ENCODE measurements at places on chromosomes 5 and 9.

DNA sequence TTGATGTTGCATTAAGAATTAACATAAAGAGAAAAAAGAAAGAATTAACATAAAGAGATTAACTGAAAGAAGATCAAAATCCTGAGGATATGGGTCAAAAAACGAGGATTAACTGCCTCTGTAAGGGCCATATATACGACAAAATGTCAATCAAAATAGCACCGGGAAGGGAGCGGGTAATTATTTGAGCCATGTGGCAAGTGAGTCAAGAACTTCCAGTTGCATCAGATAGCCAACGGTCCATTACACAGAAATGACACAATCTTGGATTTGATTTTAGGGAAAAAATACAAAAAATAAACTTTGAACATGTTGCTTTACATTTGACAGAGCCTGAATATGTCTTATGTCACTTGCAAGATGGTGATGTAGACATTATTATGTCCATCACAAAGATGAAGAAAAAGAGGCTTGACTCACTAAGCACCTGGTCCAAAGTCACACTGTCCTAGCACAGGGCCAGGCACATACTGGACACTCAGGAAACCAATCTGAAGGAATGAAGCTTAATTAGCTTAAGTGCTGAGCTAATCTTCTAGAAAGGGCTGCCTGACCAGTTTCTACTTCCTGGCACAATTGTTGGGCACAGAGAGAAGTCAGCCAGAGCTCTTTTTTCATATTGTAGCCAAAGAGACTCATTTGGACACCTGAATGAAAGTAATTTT, 273.2 kb upstream of the PAPPA start:
- DNase-seq = no peak

DNA sequence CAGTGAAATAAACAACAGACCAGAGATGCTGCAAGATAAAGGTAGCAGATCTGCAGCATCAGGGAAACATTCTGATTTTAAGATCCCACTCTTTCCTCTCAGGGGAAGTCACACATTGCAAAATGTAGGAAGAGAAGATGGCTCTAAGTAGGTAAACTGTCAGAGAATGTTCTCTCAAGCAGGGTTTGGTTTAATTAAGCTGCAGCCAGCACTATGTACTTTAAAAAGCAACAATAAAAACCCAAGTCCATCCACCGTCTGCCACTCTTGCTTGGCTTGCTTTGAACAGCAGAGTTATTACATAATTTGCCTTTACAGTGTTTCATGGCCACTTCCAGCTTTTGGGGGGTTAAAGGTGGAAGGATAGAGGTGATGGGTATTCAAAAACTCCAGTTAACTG, 343.2 kb upstream of the DAP start:
- no peak for DNase-seq

DNA sequence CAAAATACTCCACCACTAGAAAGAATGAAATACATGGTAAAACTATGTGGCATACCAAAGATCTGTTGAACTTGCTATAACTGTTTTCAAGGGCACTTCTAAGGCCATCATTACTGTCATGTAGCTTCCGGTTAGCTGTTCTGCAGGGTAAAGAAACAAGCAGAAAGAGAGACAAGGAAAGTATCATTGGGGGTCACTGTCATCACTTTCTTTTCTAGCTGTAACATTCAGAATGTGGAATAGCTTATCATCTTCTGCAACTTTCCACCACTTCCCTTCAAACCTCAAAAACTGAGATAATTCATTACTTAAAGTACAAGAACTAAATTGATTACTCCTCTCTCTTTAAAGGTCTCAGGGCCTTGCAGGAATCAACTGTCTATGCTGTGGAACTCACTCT, 57.6 kb downstream of the RASEF start:
- DNase-seq = no peak

DNA sequence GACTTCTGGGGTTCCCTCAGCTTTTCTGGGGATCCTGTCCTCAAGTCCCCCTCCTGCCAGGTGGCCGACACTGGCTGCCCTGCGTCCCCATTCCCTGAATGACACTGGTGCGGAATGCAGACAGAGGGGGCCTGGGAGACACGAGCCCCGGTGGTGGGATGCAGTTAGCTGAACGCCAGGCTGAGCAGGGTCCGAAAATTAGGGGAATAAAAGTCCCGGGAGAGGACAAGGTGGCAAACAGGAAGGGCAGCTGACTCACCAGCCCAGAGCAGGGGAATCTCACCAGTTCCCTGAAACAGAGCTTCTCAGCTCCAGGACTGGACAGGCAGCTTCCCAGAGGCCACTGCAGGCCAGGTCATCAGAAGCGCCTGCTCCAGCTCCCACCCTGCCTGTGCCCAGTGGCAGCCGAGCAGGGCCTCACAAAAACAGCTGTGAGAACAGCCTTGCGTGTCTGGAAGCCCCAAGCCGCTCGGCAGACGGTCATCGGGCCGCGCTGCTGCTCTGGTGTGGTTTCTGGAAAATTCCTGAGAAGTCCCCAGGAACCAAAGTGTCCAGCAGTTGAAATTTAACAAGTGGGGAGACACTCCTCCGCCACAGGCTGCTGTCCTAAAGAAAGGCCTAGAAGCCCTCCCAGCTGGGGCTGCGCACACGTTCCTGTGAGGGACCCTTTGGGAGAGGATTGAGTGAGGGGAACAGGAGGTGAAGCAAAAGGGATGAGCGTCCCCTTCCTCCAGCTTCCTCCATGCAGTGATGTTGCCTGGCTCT, 47.6 kb upstream of the EXOC3 start:
- no peak for DNase-seq

GRCh38 chr9:121667214-121667613, 15.8 kb downstream of the DAB2IP start:
- no peak for DNase-seq

DNA sequence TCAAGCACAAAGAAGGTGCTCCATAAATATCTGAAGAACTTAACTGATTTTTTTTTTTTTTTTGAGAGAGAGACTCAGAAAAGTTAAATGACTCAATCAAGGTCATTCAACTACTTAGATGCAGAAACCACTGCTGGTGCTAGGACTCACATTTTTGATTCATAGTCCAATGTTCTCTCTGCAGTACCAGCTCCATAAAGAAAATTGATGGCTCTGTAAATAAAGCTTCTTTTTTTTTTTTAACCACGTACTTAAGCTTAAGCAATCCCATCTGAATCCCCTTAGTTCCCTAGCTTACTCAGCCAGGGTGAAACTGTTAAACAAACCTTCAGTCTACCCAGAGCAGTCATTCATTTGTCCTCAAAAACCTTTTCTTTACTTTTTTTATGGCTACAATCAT, 657.0 kb upstream of the WWC1 start:
- no peak for DNase-seq

DNA sequence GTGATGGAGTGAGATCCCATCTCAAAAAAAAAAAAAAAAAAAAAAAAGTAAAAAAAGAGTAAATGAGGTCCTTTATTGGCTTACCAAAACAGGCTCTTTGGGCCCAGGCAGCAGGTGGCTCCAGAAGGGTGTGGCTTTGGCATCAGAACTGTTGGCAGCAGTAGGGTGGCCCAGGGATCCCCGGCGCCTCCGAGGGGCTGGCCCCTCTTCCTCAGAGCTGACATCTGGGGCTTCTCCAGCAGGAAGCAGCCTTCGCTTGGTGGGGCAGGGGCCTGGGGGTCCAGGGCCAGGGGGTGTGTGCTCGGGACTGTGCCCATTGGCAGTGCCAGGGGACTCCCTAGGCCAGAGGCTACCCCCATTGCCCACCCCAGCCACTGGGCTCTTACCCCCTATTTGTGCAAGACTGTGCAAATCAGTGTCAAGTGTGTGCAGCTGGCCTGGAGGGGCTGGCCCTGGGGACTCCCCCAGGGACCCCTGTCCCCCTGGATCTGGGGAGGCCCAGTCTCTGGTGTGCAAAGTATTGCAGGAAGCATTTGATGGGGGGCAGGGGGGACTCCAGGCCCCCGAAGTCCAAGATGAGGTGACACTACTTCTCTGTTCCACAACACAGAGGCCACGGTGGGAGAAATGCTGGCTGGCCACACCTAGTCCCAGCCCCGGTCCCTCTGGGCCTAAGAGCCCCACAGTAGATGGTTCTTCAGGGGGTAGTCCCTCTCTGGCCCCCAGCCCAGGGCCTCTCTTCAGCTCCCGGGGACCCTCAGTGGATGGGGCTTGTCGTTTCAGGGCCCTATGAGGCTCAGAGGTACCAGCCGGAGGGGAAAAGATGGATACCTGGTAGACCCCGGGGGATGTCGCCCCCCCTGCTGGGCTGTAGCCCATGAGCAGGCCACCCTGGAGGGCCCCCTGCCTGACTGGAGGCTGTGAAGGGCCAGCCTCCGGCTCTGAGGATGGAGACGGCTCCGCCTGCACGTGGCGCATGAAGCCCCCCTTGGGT, 4.7 kb upstream of the STOML2 start:
- DNase-seq = no peak

- no peak for DNase-seq
Observed at GRCh38 chr5:80139466-80139972, 104.4 kb downstream of the THBS4 start.

GRCh38 chr5:79287907-79288306, 52.0 kb downstream of the JMY start:
- DNase-seq = no peak

DNA sequence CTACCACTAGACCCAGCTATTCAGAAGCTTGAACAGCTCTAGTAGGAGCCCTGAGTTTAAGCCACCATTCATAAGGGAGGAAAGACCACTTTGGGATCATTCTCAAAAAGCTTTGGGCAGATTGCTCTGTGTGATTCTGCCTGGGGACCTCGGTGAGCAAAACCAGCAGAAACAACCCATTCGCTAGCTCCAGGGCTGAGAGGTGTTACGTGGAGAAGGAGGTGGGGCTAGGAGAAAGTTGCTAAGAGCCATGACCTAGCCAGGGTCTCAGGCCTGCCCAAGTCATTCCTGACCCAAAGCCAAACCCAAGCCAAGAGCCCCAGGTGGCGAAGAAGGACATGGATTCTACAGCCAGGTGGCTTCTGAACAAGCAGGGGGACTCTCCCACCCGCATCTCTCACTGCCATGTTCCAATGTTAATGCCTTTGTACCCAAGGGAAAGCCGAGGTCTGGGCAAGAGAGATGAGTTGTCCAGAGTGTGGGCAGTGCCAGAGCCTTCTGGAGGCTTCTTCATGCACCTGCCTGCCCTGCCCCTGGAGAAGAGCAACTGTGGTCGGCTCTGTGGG, 4.0 kb upstream of the BARHL1 start:
- no peak for DNase-seq

DNA sequence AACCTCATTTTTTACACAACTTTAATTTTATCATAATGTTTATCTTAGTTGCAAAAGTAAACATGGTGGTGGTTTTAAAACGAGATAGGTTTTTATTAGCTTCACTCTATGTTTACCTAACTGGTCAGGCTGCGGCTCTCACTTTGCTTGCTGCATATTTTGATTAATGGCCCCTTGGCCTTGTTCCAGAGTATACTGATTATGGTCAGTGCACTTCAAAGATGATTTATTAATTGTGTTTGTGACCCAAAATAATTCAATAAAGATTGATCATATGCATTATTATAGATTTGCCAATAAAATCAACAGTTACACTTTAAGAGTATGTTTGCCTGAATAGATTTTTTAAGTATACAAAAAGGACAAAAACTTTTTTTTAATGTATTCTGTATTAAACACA, 188.0 kb downstream of the XRCC4 start:
- DNase-seq = peak; percentile 69

- DNase-seq = no peak
Observed at GRCh38 chr5:95959051-95959887, 2.4 kb downstream of the ELL2 start.

DNA sequence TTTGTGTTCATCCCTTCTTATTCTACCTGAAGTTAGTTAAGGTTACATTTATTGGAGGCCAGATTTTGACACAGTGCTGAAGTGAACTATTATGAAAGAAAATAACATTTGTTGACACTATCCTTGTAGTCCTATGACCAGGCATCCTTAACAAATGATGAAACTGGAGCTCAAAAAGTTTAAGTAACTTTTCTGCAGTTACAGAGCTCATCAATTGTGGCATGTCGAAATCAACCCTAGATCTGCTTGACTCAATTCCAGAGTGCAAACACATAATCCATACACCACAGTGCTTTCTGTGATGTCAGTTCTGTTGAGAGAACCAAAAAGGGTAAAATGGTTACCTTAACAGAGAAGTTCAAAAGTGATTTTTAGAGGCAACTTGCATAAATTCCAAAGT, 28.6 kb downstream of the KCNN2 start:
- DNase-seq = no peak

DNA sequence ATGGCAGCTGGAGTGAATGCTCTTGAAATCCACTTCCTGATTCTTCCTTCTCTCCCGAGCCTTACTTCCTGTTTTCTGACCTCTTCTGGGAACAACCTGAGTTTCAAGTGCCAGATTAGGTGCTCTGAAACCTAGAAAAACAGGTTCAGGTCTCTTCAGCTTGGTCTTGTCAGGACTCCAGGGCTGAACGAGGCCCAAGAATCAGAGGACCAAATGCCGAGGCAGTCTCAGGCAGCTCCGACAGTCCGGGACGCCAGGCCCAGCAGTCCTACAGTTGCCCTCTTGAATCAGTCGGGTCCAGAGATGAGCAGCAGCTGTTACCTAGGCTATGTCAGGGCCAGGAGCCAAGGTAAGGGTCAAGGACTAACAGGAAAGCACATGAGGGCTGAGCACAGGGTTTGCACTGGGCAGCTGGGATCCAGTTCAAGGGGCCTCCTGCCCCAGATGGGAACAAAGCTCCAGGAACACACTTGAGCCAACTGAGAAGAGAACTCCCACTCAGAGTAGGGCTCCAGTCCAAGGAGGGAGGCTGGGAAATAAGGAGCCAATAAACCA, 38.3 kb upstream of the ADRA1B start:
- no peak for DNase-seq

GRCh38 chr5:139588962-139589361, 27.8 kb downstream of the UBE2D2 start:
- no peak for DNase-seq

- DNase-seq = peak; percentile 33
Observed at GRCh38 chr5:102153003-102153759, 142.9 kb downstream of the SLCO4C1 start.

GRCh38 chr5:91684625-91685024, 301.5 kb upstream of the ARRDC3 start:
- DNase-seq = no peak

DNA sequence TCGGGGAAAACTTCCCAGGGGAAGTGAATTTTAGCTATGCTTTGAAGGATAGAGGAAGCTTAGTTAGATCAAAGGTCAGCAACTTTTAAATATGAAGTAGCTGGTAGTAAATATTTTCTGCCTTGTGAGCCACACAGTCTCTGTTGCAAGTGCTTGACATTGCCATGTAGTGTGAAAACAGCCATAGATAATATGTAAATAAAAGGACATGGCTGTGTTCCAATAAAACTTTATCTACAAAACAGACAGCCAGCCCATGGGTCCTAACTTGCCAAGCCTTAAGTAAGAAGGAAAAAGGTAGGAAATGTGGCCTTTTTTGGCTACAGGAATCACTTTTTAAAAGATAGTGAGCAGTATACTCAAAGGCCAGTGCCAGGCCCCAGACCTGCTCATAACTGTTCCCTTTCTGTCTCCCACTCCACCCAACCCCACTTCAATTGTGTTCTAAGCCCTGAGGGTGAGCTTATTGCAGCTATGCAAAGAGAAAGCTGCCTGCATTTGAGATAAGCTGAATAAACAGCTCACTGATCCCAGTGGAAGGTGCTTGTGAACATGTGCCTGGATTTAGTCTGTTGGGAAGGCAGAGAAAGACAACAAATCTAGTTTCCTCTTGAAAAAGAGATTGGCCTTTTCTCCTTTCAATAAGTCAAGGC, 113.0 kb upstream of the TRIM32 start:
- no peak for DNase-seq

- DNase-seq = peak; percentile 23
Observed at GRCh38 chr5:177553671-177554429, 513 bp downstream of the FAM193B start.

- DNase-seq = no peak
Observed at GRCh38 chr9:28696960-28697359, 1123.7 kb upstream of the C9orf72 start.

GRCh38 chr9:134601764-134602163, 39.8 kb upstream of the COL5A1 start:
- DNase-seq = no peak

GRCh38 chr9:133130685-133131244, 9.7 kb upstream of the RALGDS start:
- no peak for DNase-seq

All from kidney glomerular epithelial cell (primary cell).